ENCODE measurements at places on chromosomes 7 and 10. TPM values are rescaled to one million over a fixed set of nuclear protein-coding genes. Genes with fewer than 3 reads are reported as not detected.

DAGLB gene
- total RNA-seq, result 26.1 TPM

CSGALNACT2 gene
- 19.9 TPM for total RNA-seq

CUZD1 gene
- total RNA-seq, result 1.1 TPM

NPSR1 gene
- total RNA-seq, result not detected

SPDYE5 gene
- total RNA-seq, result 0.16 TPM

CYP3A4 gene
- not detected for total RNA-seq

WEE2 gene
- not detected for total RNA-seq

ANXA8 gene
- total RNA-seq, result not detected

SPDYE11 gene
- not detected for total RNA-seq

LLCFC1 gene
- total RNA-seq, result not detected

ELN gene
- total RNA-seq, result 1.7 TPM

CFAP46 gene
- total RNA-seq, result 0.75 TPM

FAM131B gene
- 1.4 TPM for total RNA-seq

ZNF117 gene
- 24.7 TPM for total RNA-seq

C7orf57 gene
- total RNA-seq, result not detected

CRYGN gene
- total RNA-seq, result not detected

OR9A2 gene
- not detected for total RNA-seq

CHST15 gene
- 29.2 TPM for total RNA-seq

OR13A1 gene
- total RNA-seq, result not detected

ECHS1 gene
- 91.9 TPM for total RNA-seq

SNX8 gene
- 41.4 TPM for total RNA-seq

PURB gene
- 25.0 TPM for total RNA-seq

GIMAP1 gene
- total RNA-seq, result 11.8 TPM

GIMAP7 gene
- total RNA-seq, result 42.4 TPM

FAM20C gene
- total RNA-seq, result 44.4 TPM

RFC2 gene
- 40.0 TPM for total RNA-seq

CRHR2 gene
- not detected for total RNA-seq

RBP4 gene
- not detected for total RNA-seq

FGF8 gene
- 0.39 TPM for total RNA-seq

PRKG1 gene
- total RNA-seq, result 0.18 TPM

HOXA5 gene
- 21.4 TPM for total RNA-seq

CYP2E1 gene
- total RNA-seq, result not detected

STAMBPL1 gene
- 1.8 TPM for total RNA-seq

Data from endothelial cell of umbilical vein (primary cell).